ENCODE measurements at places on chromosomes 16 and 17.

GRCh38 chr17:37818689-37819088 is 73.8 kb upstream of the HNF1B start:
- DNase-seq, result no peak

DNA sequence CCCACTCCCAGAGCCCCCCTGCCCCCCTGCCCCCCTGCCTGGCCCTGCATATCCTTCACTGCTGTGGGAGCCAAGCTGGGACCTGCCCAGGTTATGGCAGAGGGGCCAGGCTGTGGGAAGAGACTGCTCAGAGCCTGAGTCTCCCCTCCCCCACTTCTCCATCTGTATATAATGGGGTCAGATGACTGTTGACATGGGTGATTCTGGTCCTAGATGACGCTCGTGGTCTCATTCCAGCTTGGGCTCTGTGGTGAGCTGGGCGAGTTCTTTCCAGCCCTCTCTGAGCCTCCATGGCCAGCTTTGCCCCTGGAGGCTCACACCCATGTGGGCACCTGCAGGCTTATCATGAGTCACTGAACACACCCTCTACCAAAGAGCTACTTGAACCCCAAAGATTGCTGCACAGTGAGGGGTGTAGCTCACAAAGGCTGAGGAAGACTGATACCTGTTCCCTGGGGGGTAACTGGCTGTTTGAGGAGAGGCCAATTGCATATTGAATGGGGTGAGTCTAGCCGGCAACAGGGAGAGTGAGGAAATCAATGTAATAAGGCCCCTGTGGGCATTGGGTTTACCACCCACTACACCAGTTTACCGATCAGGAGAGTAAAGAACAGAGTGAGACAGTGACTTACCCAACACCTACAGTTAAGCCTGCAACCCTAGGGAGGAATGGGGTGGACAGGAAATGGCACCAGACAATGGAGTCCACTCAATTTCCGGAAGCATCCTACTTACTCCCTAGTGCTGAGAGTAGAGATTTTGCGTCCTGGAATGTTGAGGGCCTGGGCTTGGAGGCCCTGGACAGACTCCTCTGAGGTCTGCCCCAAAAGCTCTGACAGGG is 4.2 kb upstream of the SREBF1 start:
- DNase-seq, result no peak

DNA sequence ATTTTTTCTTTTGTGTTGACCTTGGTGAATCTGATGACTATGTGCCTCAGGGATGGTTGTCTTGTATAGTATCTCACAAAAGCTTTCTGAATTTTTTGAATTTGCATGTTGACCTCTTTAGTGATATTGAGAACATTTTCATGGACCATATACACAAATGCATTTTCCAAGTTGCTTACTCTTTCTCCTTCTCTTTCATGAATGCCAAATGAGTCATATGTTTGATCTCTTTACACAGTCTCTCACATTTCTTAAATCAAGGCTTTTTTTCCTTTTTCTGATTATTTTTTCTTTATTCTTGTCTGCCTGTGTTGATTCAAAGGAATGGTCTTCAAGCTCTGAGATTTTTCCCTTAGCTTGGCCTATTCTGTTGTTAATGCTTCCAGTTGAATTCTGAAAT is 46.6 kb upstream of the KCNJ16 start:
- no peak for DNase-seq

DNA sequence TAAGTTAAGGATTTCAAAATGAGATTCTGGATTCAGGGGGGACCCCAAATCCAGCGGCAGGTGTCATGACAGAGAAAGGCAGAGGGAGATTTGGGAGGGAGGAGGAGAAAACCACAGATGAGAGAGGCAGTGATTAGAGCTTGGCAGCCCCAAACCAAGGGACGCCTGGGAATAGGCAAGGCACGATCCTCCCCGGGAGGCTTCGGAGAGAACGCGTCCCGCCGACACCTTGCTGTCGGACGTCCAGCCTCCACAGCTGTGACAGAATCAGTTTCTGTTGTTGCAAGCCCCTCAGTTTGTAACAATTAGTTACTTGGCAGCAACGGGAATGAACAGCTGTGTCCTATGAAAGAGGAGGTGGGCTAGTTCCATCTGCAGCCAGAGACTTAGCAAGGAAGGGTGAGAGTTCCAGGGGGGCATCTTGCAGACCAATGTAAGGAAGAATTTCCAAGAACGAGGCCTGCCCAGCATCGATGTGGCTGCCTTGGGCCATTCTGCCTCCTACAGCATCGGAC is 110.7 kb upstream of the SDK2 start:
- DNase-seq, result no peak

DNA sequence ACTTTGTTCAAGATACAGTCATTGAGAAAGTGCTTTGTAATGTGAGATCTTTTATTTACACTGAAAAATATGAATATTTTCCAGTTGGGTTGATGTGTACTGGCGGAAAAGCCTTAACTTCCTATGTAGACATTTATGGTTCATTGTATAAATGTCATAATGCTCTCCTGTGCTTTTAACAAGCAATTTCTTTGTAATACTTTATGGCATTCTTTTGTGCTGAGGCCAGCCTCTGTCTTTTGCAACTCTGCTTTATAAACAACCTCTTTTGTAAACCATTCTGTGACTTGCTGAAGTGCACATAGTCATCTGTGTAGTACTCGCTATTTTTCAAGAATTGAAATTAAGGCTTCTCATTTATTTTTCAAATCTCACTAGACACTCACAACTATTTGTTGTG is 291.2 kb downstream of the CDH11 start:
- DNase-seq, result no peak

DNA sequence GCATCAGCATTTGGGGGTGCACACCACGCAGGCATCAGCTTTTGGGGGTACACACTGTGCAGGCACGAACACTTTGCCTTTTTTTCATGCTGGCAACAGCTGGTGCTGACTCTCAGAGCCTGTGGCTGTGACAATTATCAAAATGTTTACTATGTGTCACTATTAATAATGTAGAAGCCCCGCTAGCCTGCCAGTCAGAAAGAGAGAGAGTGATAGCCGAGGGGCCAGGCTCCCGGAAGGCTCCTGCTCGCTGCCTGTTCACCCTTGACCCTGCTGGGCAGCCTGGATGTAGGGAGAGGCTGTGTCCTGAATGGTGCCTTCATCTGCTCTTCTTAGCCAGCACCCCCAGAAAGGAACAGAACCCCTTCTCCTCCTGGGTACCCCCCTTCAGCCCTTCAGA is 61.9 kb downstream of the SDK2 start:
- DNase-seq, result no peak

GRCh38 chr17:61720016-61720795 is 129.2 kb upstream of the NACA2 start:
- DNase-seq, result no peak

DNA sequence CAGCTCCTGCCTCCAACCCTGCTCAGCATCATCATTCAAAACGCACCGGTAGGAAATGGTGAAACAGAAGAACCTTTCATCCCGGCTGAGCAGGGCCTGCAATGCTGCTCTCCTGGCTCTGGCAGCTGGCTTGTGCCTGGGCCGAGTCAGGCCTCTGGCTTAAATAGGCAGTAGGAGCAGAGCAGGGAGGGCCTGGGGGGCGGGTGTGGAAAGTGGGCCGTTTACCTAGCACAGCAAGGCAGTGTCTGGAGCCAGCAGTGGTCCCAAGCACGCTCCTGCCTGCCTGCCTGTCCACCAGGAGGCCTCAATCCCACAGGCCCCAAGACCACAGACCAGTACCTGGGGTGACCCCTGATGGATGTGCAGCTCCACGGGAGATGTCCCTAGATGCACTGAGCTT is 59.3 kb downstream of the SMPD3 start:
- no peak for DNase-seq

- DNase-seq, result no peak
Observed at GRCh38 chr17:3978421-3979289, 14.4 kb upstream of the ATP2A3 start.

GRCh38 chr17:15738066-15738465 is 6.0 kb downstream of the TBC1D26 start:
- DNase-seq, result no peak

GRCh38 chr17:49193513-49194296 is 16.7 kb downstream of the GNGT2 start:
- DNase-seq, result no peak
